Kidney (tissue), 22 donors: ENCODE measurements at places on chromosomes 1 and 21. TPM values are rescaled to one million over a fixed set of nuclear protein-coding genes. Genes with fewer than 3 reads are reported as not detected.

SLC50A1 gene
- 34.8 TPM for total RNA-seq

- H3K4me3 ChIP-seq: no peak overlapping the region
- peaks cover 3% of the 10 kb centered on the region for H3K4me1 ChIP-seq
- DNase-seq: no peak
- H3K27me3 ChIP-seq: no peaks in the 10 kb centered on the region
- H3K36me3 ChIP-seq: no peaks in the 10 kb centered on the region
Measured at GRCh38 chr1:59999006-59999405, 72.4 kb upstream of the CYP2J2 start.

- H3K36me3 ChIP-seq: peaks cover 3% of the 10 kb centered on the region
- H3K4me3 ChIP-seq: no peak overlapping the region
- no peak overlapping the region for H3K27ac ChIP-seq
- DNase-seq: no peak
- no peaks in the 10 kb centered on the region for H3K27me3 ChIP-seq
- H3K4me1 ChIP-seq: no peaks in the 10 kb centered on the region
Measured at GRCh38 chr21:37207441-37208009, 59.6 kb downstream of the VPS26C start.

- no peaks in the 10 kb centered on the region for H3K27me3 ChIP-seq
- no peak overlapping the region for H3K27ac ChIP-seq
- DNase-seq: no peak
- H3K36me3 ChIP-seq: peaks cover 2% of the 10 kb centered on the region
- no peak overlapping the region for H3K4me3 ChIP-seq
Measured at GRCh38 chr1:224264321-224264720, 65.7 kb downstream of the NVL start.

DNA sequence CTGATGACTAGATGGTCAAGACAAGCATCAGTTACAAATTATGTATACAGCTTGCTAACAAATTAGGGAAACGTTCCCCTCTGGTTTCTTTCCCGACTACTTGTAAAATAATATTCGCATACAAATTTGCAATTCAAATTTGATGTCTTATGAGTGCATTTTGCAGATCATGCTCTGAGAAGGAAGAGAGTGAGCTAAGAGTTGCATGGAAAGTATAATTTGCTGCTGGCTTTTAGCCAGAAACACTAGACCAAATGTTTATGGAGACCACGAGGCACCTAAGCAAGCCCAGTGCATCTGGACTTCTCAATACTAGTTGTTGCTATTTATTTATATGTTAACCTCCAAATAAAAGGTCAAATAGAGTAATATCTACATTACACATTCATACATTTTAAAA is 216.0 kb downstream of the SMYD3 start:
- H3K4me1 ChIP-seq: no peaks in the 10 kb centered on the region
- H3K4me3 ChIP-seq: no peak overlapping the region
- H3K27ac ChIP-seq: no peak overlapping the region
- no peaks in the 10 kb centered on the region for H3K27me3 ChIP-seq
- H3K36me3 ChIP-seq: no peaks in the 10 kb centered on the region

- H3K27ac ChIP-seq: no peak overlapping the region
- no peaks in the 10 kb centered on the region for H3K4me1 ChIP-seq
- no peak overlapping the region for H3K4me3 ChIP-seq
- no peaks in the 10 kb centered on the region for H3K27me3 ChIP-seq
- H3K36me3 ChIP-seq: no peaks in the 10 kb centered on the region
- no peak for DNase-seq
Measured at GRCh38 chr1:184854496-184855140, 100.0 kb upstream of the EDEM3 start.

DNA sequence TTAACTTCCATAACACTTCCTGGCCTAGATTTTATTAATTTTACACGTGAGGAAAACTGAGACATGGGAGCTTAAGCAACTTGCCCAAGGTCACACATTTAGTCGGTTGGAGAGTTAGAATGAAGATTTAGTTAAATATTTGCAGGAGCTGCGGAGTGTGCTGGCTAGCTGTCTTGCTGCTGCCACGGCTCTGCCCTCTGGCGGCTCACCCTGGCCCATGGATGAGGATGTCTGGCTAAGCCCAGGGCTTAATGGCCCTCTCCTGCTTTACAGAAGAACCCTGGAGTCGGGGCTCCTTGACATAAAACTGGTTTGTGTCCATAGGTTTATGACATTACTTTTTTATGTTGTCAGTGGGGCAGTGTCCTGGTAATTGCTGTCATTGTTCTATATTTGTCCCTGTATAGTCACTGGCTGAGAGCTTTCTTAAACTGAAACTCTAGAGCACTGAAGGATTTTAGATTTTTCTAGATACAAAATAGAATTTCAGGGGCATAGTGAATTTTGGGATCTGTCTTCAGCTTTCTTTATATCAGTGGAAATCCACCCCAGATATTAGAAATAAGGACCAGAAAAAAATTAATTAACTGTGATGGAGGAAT is 88.9 kb upstream of the WLS start:
- no peaks in the 10 kb centered on the region for H3K27me3 ChIP-seq
- H3K4me3 ChIP-seq: no peak overlapping the region
- H3K4me1 ChIP-seq: no peaks in the 10 kb centered on the region
- peak; percentile 62 for DNase-seq

GRCh38 chr1:77888781-77889642 is 588 bp downstream of the NEXN start:
- H3K4me1 ChIP-seq: no peaks in the 10 kb centered on the region
- peak overlapping the region; percentile 78 for H3K27ac ChIP-seq
- H3K4me3 ChIP-seq: peak overlapping the region; percentile 70
- H3K27me3 ChIP-seq: no peaks in the 10 kb centered on the region
- no peak for DNase-seq
- no peaks in the 10 kb centered on the region for H3K36me3 ChIP-seq

DNA sequence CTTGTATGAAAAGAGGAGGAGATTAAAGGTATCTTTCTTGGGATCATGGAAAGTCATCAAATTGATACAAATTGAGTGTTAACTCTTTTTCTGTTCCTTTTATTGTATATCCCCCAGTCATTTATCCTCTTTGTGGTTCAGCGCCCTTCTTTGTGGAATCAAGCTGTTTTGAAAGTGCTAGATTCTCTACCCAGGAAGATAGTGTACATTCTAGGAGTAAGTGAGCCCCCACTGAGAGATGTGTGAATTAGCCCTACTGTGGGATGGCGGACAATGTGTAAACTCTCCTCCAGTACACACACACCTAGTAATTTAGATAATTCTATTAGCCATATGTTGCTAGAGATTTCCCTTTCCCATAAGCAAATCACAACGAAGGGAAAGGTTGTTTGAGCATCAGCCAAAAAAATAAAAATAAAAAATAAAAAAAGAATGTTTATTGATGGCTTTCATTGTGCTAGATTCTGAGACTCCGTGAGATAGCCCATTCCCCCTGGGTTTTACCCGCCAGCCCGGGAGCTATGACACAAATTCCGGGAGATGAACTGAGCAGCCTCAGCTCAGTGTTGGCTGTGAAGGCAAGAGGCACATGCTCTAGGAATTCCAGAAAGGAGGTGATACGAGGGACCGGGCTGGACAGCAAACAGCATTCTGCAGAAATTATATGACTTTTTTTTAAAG is 378.4 kb upstream of the RUNX1 start:
- H3K27me3 ChIP-seq: peaks cover 4% of the 10 kb centered on the region
- H3K27ac ChIP-seq: no peak overlapping the region
- no peaks in the 10 kb centered on the region for H3K36me3 ChIP-seq
- no peak for DNase-seq
- H3K4me1 ChIP-seq: no peaks in the 10 kb centered on the region
- no peak overlapping the region for H3K4me3 ChIP-seq

DNA sequence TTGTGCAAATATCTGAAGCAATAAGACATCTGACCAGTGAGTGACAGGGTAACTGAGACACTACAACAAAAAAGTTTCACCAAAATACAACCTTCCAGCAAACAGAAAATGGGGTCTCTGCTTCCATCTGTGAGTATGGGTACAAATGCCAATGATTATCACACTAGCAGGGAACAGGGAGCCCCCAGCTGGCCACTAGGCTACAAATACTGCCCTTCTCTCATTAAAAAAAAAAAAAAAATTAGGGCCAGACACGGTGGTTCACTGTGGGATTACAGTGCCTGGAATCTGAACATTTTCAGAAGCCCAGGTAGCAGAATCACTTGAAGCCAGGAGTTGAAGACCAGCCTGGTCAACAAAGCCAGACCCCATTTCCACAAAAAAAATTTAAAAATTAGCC is 48.4 kb upstream of the EDARADD start:
- no peaks in the 10 kb centered on the region for H3K27me3 ChIP-seq
- no peaks in the 10 kb centered on the region for H3K36me3 ChIP-seq
- no peak for DNase-seq

GRCh38 chr1:11736746-11737639 is 1.1 kb downstream of the AGTRAP start:
- H3K4me1 ChIP-seq: peaks cover 8% of the 10 kb centered on the region
- H3K4me3 ChIP-seq: peak overlapping the region; percentile 98
- H3K27ac ChIP-seq: peak overlapping the region; percentile 96

CA6 gene
- not detected for total RNA-seq
